Activated CD4-positive, CD25-positive, alpha-beta regulatory T cell (primary cell): ENCODE measurements at places on chromosomes 1 and 21.

DNA sequence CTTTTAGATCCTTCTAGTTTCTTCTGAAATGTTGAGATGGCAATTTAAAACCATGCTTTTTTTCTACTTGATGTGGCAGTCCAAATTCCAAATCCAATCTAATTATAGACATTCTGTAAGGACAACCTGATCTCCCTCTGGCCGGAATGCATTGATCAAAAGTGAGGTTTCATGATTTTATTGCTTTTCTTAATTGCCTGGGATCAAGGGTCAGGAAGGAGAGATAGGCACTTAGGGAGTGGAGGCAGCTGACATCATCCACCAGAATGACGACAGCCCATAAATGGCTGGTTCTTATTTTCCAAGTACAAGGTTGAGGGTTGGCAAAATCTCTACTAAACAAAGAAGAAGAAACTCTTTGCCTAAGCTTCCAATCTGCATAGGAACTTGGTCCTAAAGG is 46.4 kb upstream of the SCCPDH start:
- no peak for DNase-seq

DNA sequence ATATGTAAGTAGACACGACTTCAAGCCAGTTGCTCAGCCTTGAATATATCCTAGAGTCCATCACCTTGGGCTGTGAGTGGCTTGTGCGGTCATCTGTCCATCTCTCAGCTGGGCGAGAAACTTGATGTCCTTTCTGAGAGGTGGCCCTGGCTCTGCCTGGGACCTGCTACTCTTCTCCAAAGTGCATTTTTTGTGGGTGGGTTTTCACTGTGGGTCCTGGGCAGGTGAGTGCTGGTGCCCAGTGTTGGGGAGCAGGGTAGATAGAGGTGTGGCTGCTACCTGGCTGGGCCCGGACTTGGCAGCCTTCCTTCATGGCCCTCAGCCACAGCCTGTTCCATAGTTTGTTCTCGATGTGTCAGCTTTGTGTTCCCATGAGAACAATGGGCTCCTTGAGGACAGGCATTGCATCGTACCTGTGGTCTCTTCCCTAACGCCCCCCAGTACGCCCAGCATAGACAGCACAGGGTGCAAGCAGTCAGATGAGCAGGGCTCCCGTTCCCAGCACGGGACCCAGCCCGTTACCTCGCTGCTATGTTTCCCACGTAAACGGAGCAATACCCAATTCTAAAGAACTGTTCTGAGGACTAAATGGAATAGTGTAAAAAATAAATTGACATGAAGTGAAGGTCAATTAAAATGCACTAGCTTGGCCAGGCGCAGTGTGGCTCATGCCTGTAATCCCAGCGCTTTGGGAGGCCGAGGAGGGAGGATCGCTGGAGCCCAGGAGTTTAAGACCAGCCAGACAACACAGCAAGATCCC is 877 bp upstream of the SLX9 start:
- DNase-seq: no peak

DNA sequence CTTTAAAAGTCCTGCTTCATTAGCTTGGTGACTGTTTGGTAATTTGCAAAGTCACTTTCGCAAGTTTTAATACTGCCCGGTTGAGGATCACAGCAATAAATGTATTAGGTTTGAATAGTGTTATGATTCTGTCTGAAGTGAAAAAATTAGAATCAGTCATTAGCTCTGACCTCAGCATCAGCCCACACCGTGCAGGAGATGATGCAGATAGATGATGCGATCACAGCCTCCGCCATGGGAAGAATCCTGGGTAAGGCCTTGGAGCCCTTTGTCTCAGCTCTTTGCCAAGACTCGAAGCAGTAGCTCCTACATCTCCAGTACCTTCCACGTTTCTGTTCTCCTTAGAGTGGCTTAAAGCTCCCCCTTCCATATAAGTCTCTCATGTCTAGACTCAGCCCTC is 366.7 kb downstream of the CAMTA1 start:
- DNase-seq: no peak

DNA sequence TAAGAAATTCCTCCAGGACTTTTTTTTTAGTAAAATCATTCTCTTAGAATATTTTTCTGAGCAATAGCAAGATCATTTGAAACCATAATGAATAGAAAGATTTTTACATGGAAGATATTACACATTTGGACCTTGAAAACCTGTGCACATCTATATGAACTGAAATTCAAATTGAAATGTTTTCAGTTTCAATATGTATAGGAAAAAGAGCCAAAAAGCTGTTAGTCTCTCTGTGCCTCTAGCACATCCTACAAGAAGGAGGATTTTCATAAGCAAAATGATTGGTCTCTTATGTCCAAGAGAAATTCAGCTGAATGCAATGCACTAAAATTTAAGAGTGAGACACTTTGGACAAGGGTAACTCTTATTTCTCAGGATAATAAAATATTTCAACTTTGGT is 8.2 kb downstream of the HMCN1 start:
- no peak for DNase-seq

GRCh38 chr1:215344539-215344938 is 222.6 kb upstream of the KCTD3 start:
- no peak for DNase-seq

- no peak for DNase-seq
Observed at GRCh38 chr1:162878000-162878596, 17.1 kb upstream of the CCDC190 start.

DNA sequence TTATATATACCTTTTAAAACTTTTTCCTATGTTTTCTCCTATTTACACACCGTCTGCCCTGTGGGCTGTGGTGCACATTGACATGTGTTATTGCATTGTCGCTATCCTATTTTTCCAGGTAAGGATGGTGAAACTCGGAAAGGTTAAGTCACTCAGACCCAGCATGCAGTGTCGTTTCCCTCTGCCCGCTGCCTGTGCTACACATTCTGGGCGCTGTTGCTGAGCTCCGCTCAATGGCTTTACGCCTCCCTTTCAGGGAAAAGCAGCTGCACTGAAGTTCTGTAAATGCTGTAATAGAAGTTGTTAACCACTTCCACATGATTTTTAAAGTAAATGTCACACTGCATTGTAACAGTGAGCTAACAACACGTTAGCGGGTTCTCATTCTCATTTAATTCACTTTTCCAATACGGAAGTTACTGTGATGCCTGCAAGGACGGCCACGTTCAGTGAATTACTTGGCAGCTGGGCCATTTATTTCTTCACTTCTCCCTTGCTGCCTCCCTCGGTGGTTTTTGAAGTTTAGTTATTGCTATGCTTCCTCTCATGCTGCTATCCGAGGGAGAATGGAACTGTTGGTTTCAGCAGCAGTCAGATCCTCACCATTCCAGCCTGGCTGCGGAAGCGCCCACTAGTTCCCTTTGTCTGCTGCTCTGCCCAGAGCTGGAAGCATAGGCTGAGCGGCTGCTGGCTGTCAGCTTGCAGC is 288.7 kb downstream of the SPATA17 start:
- no peak for DNase-seq

- DNase-seq: no peak
Observed at GRCh38 chr1:43536196-43536863, 5.6 kb downstream of the PTPRF start.

GRCh38 chr1:183339556-183340167 is 78.5 kb downstream of the NMNAT2 start:
- DNase-seq: no peak

DNA sequence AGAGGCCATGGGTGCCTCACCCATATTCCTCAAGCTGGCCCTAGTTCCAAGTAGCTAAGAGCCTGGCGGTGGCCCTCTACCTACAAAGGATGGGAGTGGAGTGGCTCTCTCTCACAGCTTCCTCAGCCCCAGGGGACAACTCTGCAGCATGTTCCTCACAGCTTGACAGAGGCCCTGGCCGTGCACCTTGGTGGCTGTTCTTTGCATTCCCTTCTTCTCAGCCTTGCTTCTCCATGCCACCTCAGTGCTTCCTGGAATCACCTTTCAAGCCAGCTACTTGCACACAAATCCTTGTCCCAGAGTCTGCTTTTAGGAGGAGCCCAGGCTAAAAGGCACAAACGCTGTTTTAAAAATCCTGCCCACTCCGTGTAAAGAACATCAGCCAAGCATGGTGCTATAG is 69.0 kb upstream of the DIRAS3 start:
- DNase-seq: no peak

GRCh38 chr1:68049941-68050878 is at the start of gene DIRAS3:
TSS of gene DIRAS3 (minus strand) at chr1:68050627. CDS start at chr1:68047297, 3,330 bp downstream.
- no peak for DNase-seq

GRCh38 chr1:119968068-119968492 is 71.8 kb upstream of the ADAM30 start:
- peak; percentile 38 for DNase-seq

GRCh38 chr1:212901290-212901689 is 43.2 kb downstream of the FLVCR1 start:
- no peak for DNase-seq

DNA sequence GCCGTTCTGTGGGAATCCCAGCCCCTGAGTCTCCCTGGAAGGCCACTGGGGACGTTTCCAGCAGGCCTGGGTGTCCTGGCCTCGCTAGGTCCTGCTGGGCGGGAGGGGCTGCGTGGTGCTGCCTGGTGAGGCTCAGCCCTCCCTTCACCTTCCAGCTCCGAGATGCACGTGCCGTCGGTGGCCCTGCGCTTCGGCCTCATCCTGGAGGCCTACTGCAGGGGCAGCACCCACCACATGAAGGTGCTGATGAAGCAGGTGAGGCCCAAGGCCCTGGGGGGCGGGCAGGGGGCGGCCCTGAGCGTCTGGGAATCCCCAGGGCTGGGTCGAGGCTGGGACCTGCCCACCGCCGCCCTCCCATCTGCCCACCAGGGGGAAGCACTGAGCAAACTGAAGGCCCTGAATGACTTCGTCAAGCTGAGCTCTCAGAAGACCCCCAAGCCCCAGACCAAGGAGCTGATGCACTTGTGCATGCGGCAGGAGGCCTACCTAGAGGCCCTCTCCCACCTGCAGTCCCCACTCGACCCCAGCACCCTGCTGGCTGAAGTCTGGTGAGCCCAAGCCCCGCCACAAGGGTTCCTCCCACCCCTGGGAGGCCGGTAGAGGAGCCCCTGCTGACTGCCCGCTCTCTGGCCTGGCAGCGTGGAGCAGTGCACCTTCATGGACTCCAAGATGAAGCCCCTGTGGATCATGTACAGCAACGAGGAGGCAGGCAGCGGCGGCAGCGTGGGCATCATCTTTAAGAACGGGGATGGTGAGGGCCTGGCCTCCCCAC is 70.3 kb downstream of the PIK3CD start:
- DNase-seq: peak; percentile 55

GRCh38 chr1:162753998-162754585 is 36.4 kb upstream of the HSD17B7 start:
- no peak for DNase-seq

DNA sequence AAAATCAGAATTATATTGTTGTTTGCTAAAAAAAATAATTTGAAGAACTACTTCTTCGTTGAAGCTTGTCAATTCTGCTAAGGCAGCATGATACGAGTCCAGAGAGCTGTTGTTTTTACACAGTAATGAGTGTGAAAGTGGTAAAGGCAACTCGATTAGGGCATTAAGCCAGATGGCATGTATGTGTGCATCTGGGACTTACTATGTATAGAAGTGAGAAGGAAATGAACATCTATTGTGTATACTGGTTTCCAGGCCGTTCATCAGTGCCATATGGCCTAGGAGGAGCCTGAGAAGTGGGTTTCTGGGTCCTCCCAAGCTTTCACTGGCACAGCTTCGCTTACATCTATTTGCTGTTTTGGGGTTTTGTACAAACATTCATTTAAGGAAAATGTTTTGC is 5.7 kb downstream of the CTPS1 start:
- DNase-seq: no peak

GRCh38 chr1:179973198-179974110 is 18.8 kb downstream of the CEP350 start:
- DNase-seq: no peak

- DNase-seq: no peak
Observed at GRCh38 chr21:28781602-28782276, 210.9 kb downstream of the LTN1 start.

DNA sequence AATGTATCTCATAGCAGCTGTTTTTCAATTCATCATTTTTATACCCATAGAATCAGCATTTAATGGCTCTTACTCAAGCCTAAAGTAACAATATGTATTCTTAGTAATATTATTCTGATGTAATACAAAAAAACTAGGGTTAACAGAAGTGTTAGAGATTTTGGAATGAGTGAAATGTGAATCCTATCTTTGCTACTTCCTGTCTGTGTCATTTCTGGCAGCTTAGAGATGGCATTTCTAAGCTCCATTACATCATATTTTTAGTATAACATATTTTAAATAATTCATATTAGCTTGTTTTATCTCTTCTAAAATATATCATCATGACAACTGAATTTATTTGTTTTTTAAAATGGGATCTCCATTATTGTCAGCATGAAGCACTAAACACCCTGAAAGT is 90.2 kb downstream of the LRRC7 start:
- no peak for DNase-seq

DNA sequence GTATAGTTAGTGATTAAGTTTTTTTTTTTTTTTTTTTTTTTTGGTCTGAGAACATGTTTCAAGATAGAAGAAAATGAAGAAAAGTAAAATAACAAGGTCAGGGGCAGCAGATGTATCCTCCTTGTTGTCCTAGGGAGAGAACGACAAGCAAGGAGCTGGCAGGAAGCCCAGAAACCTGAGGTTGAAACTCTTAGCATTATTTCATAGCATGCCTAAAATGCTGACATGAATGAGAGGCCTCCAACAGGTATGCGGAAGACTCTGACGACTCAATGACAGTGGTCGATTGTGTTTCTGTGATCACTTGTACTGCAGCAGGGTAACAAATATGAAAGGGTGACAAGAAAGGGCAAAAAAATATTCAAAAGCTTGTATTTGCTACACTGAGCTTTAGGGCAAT is 415.9 kb downstream of the PLA2G4A start:
- DNase-seq: no peak

- DNase-seq: no peak
Observed at GRCh38 chr1:229411434-229412055, 22.3 kb downstream of the ACTA1 start.

DNA sequence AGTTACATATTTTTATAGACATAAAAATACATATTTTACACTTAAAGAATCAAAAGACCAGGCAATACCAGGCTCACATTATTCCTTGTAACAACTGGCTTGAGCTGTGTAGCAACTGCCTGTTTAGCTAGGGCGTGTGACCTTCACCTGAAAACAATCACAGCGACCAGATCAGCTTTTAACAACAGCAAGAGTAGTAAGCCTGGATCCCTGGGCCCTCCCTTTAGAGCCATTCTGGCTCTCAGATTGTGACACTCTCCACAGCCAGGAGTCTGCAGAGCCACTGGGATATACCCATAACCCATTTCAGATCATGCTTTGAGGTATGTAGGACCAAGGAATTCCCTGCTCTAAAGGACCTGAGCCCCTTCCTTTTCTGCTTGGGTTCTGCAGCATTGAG is 29.4 kb upstream of the GNG4 start:
- no peak for DNase-seq

DNA sequence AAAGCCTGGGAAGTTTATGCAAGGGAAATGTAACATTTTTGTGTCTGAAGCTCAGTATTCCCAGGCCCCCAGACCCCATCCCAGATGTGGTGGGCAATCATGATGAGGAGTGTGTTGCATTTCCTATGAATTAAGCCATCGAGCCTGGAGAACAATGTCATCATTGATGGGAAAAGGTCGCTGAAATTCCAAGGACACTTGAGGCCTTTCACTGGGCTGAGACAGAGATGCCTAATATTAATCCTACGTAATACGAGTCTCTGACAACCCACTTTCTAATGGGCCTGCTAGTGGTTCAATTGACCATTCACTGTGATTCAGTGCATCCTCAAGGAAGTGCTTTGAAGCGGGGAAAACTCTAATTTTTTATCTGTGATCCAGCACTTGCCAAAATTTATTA is 291.6 kb downstream of the PLPP3 start:
- no peak for DNase-seq
